ENCODE measurements at places on chromosomes 1 and 21.

DNA sequence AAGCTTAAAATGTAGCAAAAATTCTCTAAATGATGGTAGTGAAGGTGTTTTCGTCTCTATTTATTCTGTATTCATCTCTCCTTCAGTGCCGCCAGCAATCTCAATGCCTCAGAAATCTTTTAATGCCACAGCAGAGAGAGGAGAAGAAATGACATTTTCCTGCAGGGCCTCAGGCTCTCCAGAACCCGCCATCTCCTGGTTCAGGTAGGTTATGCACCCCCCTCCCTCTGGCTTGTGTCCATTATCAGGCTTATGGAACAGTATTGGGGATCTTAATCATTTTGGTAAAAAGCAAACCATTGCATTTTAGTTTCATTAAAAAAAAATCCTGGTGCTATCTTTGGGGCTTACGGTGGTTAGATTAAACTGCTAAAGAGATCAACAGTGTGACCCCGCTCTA, 326.1 kb downstream of the NCAM2 start:
- DNase-seq = no peak

DNA sequence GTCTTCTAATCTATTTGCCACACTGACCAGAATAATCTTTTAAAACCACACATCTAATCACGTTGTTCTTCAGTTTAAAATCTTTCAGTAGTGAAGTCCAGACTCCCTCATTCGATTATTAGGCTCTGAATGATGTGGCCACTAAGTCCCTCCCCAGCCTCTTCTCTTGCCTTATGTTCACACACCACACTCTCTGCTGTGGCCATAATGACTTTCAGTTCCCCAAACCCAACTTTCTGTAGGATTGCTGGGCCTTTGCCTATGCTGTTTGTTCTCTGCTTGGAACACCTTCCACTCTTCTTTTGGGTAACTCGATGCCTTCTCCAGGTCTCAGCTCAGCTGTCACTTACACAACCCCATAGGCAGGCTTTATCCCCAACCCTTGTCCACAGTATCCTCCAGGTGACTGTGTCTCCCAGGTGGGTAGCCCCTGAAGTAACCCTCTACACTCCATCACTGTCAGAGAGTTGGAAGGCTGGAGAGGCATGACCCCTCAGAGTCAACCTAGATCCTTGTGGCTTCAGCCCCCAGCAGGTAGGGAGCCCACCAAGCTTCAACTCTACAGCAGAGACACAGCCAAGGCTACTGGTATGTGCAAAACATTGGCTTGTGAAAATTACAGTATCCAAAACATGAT, 8.4 kb upstream of the SLC37A1 start:
- DNase-seq = no peak

- no peak for DNase-seq
Observed at GRCh38 chr1:3217979-3218679, 149.1 kb downstream of the PRDM16 start.

DNA sequence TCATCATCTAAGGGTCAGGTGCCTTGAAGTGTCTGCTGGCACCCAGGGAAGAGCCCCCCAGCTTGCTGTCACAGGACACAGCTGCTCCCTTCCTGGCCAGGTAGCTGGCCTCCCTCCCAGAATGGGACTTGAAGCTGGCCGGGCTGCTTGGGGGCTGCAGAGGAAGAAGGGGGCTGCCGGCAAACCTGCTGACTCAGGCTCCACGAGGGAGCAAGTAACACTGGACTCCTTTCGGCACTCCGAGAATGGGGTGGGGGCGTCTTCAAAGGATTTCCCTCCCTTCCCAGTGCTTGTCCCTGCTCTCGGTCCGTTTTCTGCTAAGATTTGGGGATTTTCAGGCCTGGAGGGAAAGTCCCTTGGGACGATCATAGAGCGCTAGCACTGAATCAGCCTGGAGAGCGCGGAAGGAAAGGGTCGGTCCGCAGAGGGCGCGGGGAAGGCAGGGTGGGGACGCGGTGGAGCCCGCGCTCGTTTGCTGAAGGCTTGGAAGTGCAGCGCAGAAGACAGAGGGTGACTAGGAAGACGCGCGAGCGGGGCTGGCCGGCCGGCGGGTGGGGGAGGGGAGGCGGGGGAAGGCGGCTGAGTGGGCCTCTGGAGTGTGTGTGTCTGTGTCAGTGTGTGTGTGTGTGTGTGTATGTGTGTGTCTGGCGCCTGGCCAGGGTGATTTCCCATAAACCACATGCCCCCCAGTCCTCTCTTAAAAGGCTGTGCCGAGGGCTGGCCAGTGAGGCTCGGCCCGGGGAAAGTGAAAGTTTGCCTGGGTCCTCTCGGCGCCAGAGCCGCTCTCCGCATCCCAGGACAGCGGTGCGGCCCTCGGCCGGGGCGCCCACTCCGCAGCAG, at the start of gene CSF1:
TSS of gene CSF1 (plus strand) at position 727 of the 840 bp plus-strand sequence. CDS start 175 bp downstream, outside the sequence.
- peak; percentile 42 for DNase-seq

GRCh38 chr1:219990782-219991510, 55.4 kb downstream of the EPRS1 start:
- no peak for DNase-seq

DNA sequence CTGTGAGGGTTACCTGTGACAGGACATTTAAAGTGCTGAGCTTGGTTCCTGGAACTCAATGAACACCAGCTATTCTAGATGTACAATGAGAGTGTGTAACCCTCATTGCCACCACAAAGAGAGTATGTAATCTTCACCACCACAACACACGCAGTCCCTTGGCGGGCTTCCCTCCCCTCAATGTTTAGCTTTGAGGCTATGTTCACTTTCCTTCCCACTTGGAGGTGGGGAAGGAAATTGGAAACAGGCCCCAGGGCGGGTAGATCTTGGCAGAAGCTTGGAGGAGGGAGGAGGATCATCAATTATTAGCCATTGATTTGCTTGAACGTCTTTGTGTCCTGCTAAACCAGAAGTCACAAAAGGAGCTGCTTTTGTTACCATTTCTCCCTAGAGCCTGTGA, 8.3 kb upstream of the COL16A1 start:
- no peak for DNase-seq
